ENCODE measurements at places on chromosomes 16 and 17.

DNA sequence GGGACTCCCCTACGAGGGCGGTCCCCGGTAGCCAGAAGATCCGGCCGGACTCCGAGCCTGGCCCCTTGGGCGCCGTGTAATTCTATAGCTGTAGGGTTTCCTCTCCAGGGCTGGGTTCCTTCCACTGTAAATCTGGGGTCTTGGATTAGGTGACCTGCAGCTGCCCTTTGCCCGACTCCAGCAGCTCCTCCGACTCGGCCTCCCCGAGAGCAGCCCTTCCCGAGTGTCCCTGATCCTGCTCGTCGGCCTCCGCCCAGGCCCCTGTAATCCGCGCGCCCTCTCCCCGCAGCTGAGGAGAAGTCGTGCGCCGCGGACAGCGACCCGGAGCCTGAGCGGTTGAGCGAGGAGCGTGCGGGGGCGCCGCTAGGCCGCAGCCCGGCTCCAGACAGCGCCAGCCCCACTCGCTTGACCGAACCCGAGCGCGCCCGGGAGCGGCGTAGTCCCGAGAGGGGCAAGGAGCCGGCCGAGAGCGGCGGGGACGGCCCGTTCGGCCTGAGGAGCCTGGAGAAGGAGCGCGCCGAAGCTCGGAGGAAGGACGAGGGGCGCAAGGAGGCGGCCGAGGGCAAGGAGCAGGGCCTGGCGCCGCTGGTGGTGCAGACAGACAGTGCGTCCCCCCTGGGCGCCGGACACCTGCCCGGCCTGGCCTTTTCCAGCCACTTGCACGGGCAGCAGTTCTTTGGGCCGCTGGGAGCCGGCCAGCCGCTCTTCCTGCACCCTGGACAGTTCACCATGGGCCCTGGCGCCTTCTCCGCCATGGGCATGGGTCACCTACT is 5.5 kb downstream of the TBX2 start:
- DNase-seq, result no peak

DNA sequence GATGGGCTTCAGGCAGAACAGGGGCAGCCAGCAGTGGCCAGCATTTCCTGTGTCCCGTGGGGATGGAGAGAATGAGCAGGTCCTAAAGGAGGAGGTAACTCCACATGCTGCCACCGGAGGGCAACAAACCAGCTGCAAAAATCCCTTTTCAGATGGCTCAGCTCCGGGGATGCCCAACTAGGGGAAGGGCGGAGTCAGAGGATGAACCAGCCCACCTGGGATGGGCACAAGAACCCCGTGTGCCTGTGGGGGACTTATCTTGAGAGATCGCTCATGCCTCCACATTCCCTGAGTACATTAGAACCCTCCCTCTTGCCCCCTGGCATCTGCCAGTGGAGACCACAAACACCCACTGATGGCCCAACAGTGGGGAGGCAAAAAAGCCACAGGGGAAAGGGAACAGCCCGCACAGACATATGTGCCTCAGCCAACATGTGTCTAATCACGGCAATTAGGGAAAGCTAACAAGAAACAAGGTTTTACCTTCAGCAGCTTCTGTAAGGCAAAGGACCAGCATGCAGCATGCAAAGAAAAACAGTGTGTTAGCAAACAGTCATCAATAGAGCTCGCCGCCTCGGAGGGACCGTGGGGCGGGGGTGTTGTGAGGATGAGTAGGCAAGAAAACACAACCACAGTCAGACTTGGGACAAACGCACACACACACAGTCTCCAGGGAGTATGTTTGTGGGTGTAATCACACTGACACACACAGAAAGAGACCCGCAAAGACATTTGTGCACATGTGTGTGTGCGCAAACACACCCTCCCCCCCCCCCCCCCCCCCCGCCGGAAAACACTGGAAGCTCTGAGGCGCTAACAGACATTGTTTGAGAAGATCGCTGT is 64.0 kb downstream of the MYO18A start:
- DNase-seq, result peak; percentile 50

DNA sequence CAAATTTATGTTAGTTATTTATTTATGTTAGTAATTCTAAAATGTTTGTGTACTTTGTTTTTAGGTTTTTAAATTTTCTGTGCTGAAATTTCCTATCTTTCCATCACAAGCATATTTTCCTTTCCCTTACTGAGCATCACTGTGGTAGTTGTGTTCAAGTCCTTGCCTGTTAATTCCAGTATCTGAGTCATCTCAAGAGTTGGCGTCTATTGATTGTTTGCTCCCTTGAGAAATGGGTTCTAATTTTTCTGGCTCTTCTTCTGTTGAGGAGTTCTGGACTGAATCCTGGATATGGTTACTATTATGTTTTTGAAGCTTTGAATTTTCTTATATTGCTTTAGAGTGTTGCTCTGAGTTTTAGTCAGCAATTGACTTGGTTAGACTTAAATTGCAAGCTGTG is 56.3 kb downstream of the GAN start:
- DNase-seq, result no peak

- no peak for DNase-seq
Measured at GRCh38 chr17:38732376-38733281, 2.5 kb downstream of the CISD3 start.

DNA sequence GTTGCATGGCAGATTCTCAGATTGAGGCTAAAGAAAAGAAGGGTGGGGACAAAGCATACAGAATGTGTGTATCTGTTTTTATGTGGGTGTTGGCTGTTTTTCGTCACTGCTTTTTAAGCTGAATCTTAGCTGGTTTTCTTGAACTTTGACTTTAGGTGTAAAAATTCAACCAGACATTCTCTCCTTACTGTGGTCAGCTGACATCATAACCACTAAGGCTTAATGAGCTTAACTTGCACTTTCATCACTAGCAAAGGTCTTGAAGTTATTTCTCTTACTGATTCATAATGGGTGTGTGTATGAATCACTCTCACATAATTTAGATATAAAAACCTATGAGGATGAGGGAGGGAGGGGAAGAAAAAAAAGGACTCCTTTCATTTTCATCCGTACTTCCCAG is 4.0 kb upstream of the CDC6 start:
- DNase-seq, result no peak

- DNase-seq, result no peak
Measured at GRCh38 chr16:84508502-84508901, 4.0 kb upstream of the MEAK7 start.

DNA sequence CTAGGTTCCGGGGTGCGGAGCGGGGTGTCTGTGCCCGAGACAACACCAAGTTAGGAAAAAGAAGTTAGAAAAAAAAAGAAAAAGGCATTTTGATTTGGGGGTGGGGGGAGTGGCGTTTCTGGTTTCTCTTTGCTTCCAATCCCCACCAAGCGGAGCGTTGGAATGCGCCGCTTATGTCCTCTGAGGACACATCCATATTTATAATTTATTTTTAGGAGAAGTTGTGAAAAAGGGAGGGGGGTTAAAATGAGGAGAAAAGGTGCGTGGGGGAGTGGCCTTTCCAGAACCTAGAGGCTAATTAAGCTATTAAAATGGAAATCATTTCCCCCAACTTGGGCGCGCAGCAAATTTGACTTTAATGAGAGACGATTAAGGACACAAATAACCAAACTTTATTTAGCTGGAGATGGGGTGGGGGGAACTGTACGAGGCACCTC is 232.1 kb downstream of the MRTFB start:
- peak; percentile 28 for DNase-seq

- no peak for DNase-seq
Measured at GRCh38 chr17:81453076-81453475, 57.8 kb downstream of the BAHCC1 start.

- DNase-seq, result no peak
Measured at GRCh38 chr16:70432723-70433457, 6.0 kb downstream of the ST3GAL2 start.

DNA sequence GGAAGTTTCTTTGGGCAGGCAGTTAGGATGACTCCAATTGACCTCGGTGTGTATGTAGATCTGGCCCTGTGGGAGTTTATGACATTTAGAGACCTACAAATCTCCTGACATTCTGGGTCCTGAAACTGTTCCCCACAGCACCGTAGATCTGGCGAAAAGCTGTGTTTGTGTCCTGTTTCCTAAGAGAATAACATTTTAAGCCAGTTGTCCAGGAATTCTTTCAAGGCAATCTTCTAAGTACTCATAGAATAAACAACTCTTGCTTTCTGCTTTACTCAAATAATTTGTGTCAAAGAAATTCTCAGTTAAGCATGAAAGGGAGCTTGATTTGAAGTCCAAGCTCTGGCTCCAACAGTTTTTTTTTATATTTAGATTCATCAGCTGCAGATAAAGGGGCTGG is 78.5 kb upstream of the ELAC2 start:
- no peak for DNase-seq

DNA sequence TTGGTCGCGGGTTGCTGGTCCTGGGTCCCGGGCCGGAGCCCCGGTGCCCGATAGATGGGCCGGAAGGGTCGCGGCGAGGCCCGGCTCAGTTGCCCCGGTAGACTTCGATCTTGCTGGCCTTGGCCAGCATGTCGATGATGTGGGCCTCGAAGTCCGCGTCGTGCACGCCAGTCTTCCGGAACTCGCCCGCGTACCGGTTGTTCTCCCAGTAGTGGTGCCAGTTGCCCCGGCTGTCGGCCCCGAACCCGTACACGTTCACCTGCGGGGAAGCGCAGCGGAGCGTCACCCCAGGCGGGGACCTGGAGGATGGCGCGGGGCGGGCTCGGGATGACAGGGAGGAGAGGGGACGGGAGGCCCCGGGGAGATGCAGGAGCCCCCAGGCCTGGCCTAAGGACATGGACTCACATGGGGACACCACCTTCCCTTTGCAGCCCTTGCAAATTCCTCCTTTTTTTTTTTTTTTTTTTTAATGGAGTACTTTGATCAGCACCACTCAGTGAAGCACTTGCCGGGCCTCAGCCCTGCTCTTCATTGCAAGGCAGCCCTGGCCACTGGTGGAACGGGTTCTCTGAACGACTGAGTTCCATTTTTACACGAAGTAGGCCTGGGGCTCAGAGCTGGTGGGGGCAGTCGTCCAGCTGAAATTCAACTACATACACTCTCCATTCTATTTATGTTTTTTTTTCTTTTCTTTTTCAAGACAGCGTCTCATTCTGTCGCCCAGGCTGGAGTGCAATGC is 35.1 kb downstream of the DDX19A start:
- no peak for DNase-seq

- no peak for DNase-seq
Measured at GRCh38 chr16:85989863-85990643, 91.1 kb downstream of the IRF8 start.

Measured in KBM-7 (cell line).